Stimulated activated CD4-positive, alpha-beta T cell treated with anti-CD3 and anti-CD28 coated beads, TNF-alpha, amount 100 ng/mL, for 48 hours (primary cell): ENCODE measurements at places on chromosomes 13 and 19.
A peak's percentile ranks its signal among the peaks of the same experiment; 100 is the strongest.

DNA sequence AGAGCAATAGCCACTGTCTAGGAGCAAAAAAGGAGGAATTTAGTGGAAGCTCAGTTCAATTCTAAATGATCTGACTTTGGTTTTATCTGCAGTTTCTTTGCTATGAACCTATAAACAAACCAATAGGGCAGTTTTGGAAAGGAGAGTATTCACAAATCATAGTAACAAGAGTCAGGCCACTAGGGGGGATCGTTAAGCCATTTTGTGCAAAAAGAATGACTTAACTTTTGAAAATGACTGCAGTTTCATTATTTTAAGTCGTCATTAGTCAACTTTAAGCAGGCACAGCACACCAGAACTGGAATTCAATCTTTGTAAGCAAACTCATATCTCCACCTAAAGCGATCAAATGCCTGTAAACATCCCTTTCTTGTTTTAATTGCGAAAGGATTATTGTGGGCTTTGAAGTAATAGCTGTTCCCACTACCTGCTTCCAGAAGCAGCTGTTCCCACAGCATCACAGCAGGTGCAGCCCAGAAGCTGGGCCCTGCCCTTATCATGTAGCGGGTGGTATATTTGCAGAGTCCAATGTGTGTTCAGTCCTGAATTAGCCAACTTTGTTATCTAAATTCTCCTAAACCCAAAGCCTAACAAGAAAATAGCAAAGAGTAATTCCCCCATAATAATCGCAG is 51.5 kb downstream of the SOX21 start:
- DNase-seq = no peak

DNA sequence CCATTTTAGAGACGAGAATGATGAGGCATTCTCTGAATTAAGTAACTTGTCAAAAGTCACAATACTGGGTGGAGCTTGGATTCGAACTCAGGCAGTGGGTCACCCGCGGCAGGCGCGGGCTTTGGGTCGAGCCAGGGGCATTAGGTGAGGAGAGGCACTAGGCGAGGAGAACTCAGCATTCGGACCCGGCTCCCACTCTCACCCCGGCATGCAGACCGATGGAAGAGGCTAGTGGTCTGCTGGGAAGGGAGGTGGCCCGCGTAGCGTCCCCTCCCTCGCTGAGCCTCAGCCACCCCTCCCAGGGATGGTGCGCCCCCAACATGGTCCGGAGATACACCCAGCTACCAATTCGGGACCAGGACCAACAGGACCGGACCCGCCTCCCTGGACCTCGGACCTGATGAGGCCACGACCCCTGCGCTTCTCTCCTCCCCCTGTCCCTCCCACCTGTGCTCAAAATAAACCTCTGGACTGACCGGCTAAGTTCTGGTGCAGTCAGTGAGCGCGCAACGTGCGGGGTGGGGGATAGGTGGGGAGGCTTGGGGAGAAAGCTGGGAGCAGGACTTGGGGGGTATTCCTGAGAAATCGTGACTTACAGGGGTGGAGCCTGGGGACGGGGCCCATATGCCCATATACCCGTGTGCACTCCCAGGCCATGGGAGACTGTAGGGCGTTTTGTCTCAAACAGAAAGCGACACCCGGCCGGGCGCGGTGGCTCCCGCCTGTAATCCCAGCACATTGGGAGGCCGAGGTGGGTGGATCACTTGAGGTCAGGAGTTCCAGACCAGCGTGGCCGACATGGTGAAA is 1.3 kb upstream of the SNAPC2 start:
- no peak for DNase-seq

- no peak for DNase-seq
These were observed 243.7 kb downstream of the DNAJC15 start for GRCh38 chr13:43266936-43267615.

DNA sequence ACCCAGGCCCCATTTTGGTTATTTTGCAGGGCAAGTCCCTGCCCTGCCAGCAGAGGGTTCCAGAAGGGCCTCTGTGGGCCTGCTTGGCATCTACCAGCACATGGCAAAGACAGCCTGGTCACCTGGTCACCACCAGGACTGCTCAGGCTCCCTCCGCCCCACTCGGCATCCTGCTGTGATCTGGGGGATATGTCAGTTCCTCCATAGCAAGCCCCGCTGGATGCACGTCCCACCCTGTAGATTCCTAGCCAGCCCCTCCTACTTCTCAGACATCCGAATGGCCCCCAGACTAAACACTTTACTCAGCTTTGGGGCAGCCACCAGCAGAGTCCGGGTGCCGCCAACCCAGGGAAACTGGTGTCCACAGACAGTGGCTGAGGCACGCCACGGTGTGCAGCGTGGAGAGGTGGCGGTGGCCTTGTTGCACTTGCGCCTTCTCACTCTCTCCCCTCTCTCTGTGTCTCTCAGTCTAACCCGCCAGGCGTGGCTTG is 31.8 kb upstream of the USE1 start:
- no peak for DNase-seq

GRCh38 chr13:79534596-79534995 is 53.6 kb downstream of the NDFIP2 start:
- DNase-seq = no peak

DNA sequence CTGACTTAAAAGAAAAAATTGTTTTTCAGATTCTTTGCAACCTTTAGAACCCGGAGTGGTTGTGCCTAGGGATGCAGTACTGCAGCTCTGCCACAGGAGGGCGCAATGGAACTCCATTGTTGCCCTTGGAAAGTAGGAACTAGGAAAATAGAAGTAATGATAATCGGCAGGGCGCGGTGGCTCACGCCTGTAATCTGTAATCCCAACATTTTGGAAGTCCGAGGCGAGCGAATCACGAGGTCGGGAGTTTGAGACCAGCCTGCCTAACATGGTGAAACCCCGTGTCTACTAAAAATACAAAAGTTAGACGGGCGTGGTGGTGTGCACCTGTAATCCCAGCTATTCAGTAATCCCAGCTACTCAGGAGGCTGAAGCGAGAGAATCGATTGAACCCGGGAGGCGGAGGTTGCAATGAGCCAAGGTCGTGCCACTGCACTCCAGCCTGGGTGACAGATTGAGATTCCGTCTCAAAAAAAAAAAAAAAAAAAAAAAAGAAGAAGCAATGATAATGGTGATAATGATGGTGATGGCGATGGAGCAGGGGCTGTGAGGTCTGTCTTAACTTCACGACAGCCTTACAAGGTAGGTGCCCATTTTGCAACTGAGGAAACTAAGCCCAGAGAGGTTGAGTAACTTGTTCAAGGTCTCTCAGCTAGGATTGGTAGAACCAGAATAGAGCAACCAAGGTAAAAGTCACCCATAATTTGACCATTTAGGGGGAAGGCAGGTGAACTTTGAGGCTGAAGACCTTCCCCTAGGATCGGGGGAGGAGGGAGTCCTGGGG is 5.5 kb upstream of the ADAMTS10 start:
- peak; percentile 35 for DNase-seq

DNA sequence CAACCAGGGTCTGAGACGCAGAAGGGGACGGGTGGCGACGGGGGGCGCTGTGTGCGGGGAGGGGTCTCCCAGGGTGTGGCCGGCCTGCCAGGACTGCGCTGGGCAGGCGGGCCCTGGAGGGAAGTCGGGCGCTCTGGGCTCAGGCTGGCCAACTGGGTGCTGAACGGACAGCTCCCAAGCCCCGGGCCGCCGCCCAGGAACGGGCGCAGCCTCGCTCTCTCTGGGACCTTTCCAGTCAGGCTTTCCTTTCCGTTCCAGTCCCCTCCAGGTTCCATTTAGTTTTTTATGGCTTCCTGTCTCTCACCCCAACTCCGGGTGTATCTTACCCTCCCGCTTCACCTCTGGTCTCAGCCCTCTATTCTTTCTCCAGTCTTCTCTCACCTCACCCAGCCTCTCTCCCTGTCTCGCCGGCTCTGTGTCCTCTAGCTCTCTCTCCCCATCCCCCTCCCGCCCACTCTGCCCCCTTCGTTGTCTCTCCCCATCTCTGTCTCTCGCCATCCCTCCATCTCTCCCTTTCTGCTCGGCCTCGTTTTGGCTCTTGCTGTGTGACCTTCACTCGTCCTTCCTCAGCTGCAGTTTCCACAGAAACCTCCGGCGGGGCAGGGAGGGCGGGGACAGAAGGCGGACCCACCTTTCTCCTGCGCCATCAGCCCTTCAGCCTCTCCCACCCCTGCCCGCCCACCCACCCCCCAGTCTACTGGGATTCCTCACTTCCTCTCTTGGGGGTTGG is 3.3 kb upstream of the ATP1A3 start:
- DNase-seq = peak; percentile 8

GRCh38 chr19:38649305-38650171 is 2.1 kb downstream of the ACTN4 start:
- DNase-seq = no peak

- no peak for DNase-seq
These were observed 356.1 kb downstream of the FGF14 start for GRCh38 chr13:102045731-102046130.
